ENCODE measurements at places on chromosomes 6 and 20.

DNA sequence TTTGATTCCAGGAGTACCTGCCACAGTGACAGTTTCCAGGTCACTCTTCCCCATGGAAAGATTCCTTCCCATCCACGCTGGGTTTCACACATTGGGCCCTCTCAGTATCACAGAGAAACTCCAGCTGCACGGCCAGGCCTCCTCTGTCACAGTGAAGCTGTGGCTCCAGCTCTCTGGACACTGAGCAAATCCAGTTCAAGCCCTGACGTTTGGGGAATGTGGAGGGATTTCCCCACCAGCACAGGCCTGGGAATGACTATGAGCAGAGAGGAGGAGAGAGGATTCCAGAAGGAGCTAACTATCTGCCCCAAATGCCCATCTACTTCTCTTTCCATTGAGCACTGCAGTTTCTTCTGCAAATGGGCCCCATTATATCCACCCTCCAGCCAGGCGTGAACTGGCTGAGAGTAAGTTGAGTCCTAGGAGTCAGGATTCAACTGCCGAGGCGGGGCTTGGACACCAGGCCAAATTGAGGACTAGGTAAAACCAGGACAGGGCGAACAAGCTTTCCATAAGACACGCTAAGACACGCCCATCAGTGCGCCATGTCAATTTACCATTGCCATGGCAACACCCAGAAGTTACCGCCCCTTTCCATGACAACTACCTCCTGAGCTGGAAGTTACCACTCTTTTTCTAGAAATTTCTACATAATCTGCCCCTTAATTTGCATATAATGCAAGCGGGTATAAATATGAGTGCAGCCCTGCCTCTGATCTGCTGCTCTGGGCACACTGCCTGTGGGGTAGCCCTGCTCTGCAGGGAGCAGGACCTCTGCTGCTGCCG lies 9.2 kb upstream of the BNIP5 start:
- ATAC-seq: no peak

- no peak for ATAC-seq
Measured at GRCh38 chr20:42204109-42204660, 586.0 kb upstream of the CHD6 start.

GRCh38 chr6:20707870-20708269 lies 173.6 kb downstream of the CDKAL1 start:
- no peak for ATAC-seq

DNA sequence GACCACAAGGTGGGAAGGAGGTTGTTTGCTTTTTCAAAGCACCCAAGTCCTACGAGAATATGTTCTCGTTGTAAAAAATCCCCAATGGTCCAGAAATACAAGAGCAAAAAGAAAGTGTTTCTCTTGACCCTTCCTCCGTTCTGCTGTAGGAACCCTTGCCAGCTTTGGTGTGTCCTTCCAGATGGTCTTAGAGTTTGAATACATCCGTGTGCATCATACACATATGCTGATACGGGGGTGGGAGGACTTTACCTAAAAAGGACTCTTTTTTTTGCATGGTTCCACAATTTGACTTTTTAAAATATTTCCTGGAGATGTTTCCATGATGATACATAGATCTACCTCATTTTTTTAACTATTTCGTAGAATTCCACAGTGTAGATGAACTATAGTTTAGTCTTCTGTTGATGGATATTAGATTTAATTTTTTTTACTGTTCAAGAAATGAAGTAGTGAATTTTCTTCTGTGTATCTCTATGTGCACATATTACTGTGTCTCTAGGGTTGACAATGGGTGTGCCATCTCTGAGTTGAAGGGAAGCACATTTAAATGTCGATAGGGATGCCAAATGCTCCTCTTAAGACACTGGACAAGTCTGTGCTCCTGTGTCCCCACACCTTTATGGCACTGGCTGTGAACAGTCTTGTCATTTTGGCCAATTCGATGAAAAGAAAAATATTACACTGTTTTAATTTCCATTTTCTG lies 182.1 kb upstream of the SNX9 start:
- no peak for ATAC-seq

- no peak for ATAC-seq
Measured at GRCh38 chr6:24867104-24867703, 68.5 kb upstream of the ARMH2 start.

All from activated T-helper 17 cell treated with anti-CD3 and anti-CD28 coated beads, Interleukin-2, amount 50 U/mL, for 72 hours (primary cell).